ENCODE measurements at places on chromosomes 5 and 9.

DNA sequence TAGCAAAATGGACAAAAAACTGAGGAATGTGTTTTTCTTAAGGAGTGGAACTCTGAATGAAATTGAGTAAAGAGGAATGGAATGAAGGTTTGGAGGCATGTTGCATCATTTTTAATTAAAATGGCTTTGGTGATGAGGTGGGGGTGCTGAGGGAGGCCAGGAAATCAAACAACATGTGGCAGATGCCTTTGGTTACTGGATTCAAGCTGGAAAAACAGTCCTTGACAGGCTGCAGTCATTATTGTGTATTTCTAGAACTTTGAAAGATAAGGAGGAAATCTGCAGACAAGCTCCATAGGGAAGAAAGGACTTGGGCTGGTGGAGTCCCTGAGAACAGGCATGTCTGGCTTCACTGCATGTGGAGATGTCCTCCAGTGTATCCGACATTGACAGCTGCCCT, 203.5 kb upstream of the HAPLN1 start:
- H3K4me1 ChIP-seq: peaks cover 13% of the 10 kb centered on the region
- DNase-seq: no peak

GRCh38 chr9:121353241-121354061, 16.6 kb downstream of the STOM start:
- DNase-seq: no peak
- no peak overlapping the region for H3K4me3 ChIP-seq
- peak overlapping the region; percentile 68 for H3K27ac ChIP-seq
- no peaks in the 10 kb centered on the region for H3K27me3 ChIP-seq
- H3K4me1 ChIP-seq: peaks cover 26% of the 10 kb centered on the region

- no peaks in the 10 kb centered on the region for H3K27me3 ChIP-seq
- peak; percentile 80 for DNase-seq
- H3K4me3 ChIP-seq: no peak overlapping the region
- H3K4me1 ChIP-seq: peaks cover 7% of the 10 kb centered on the region
These were observed 214.1 kb upstream of the ANKRD55 start for GRCh38 chr5:56447232-56447631.

- no peaks in the 10 kb centered on the region for H3K4me1 ChIP-seq
- no peaks in the 10 kb centered on the region for H3K27me3 ChIP-seq
- no peak for DNase-seq
- H3K27ac ChIP-seq: no peak overlapping the region
These were observed 55.6 kb upstream of the TESK1 start for GRCh38 chr9:35549441-35549840.

GRCh38 chr9:133137451-133138231, 16.6 kb upstream of the RALGDS start:
- H3K36me3 ChIP-seq: no peaks in the 10 kb centered on the region
- H3K4me1 ChIP-seq: peaks cover 51% of the 10 kb centered on the region
- H3K27ac ChIP-seq: no peak overlapping the region
- no peak overlapping the region for H3K4me3 ChIP-seq
- no peaks in the 10 kb centered on the region for H3K27me3 ChIP-seq

DNA sequence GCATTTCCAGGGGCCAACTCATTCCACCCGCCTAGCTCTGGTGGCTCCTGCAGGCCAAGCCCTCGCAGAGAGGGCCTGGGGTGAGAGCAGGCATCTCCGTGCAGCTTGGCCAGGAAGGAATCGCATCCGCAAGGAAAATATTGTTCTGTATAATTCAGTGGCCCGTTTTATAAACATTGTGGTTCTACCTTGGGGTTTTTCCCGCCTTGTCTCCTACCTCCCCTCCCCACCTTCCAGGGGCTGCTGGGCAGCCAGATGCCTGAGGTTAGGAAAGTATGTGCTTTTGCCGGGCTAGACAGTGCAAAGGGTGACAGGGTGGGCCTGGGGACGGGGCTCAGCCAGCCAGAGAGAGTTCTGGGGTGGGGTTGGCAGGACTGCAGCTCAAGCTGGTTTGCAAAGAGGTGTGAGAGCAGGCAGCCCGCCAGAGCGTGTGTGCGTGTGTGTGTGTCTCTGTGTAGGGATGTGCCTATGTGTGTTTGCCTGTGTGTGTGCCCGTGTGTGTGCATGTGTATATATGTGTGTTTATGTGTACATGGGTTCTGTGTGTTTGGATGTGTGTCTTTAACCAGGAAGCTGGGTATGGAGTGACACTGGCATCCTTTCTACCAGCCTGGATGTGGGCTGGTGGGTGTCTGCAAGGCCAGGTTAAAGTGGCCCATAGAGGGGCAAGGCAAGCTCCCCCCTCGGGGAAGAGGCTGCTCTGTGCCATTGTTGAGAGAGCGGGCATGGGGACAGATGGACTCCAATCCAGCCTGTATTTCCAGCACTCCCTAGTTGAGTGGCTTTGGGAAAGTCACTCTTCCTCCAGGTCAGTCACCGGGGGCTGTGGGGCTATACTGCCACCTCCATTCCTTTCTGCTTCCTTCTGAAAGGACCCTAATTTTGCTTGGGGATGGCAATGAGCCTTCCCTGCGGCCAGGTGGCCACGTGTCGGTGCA, 10.6 kb upstream of the SLC2A6 start:
- no peaks in the 10 kb centered on the region for H3K27me3 ChIP-seq
- no peak overlapping the region for H3K4me3 ChIP-seq
- DNase-seq: no peak
- peaks cover 6% of the 10 kb centered on the region for H3K4me1 ChIP-seq
- no peak overlapping the region for H3K27ac ChIP-seq

- DNase-seq: no peak
- no peaks in the 10 kb centered on the region for H3K27me3 ChIP-seq
- no peak overlapping the region for H3K27ac ChIP-seq
- no peaks in the 10 kb centered on the region for H3K36me3 ChIP-seq
- no peaks in the 10 kb centered on the region for H3K4me1 ChIP-seq
- H3K4me3 ChIP-seq: no peak overlapping the region
These were observed 287.7 kb upstream of the DAP start for GRCh38 chr5:11048760-11049159.
